NCI-H1092 (cell line): ENCODE measurements at places on chromosomes 11 and 22.

- no peak for DNase-seq
These were observed 413.9 kb downstream of the TENM4 start for GRCh38 chr11:79026803-79027445.

DNA sequence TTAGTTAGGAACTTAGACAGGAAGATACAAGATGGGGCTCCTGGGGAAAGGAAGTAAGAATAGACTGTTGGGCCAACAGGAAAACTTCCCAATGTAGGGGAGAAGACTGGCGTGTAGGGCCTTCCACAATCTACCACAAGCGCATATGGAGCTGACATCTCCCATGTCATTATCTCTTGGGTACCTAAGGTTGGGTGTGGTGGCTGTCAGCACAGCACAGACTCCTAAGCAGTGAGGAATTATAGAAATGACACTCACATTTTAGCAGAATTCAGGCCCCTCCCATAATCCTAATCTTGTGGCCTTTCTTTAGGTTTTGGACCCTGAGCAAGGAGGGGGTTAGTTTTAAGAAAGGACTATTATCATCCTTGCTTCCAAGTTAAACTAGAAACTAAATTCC is 11.6 kb downstream of the TRIM21 start:
- DNase-seq: no peak

- no peak for DNase-seq
These were observed 171.5 kb downstream of the RCN1 start for GRCh38 chr11:32262367-32262766.

- DNase-seq: no peak
These were observed 3.4 kb downstream of the IRF7 start for GRCh38 chr11:612201-612960.

- DNase-seq: no peak
These were observed 19.0 kb downstream of the RSF1 start for GRCh38 chr11:77801477-77801876.

DNA sequence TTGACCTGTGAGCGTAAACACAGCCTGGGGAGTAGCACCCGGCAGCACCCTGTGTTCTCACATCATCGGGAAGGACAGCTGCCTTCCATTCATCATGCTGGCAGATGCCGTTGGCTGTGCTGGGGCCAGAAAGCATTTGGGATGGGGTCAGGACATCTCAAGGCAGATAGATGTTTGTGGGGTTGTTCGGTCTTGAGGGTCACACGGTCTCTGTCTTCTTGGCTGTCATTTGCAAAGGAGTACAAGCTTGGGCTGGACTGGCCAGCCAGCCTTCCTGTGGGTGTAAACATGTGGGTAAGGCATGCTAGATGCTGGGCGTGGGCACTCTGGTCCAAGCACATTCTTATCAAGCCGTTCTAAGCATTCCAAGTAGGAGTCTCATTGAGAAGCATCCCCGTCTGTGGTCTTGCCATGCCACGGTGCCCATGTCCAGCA is 81.4 kb downstream of the TBC1D22A start:
- no peak for DNase-seq

DNA sequence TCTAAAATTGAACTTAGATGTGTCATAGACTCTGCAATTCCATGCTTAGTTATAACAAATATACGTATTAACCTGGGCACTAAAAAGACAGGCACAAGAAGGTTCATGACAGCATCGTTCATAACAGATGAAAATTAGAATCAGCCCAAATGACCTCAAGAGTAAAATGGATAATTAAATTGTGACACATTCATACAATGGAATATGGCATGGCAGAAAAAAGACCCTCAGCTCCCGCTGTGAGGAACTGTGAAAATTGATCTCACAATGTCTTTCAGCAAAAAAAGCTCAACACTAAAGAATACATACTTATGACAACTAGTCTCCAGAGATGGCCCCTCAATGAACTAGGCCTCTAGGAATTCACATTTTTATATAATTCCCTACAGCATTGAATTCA is 386.0 kb downstream of the GUCY1A2 start:
- DNase-seq: no peak

DNA sequence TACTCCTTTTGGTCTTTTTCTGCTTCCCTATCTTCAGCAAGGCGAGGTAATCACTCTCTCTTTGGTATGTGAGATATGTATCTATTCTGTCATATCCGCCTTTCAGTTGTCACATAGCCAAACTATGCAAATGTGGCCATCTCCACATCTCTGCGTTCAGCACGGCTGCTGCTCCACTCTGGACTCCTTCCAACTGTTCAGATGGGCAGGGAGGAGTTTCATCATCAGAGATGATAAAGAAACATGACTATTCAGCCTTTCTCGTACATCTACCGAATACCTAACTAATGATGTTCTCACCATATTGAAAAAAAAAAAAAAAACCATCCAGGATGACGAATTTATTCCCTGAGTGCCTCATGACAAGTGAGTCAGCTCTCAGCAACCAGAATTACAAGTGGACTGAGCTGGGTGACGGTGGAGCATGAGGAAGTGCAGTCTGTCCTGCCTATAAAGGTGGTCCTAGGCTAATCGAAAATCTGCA is 899.6 kb downstream of the OPCML start:
- DNase-seq: no peak

GRCh38 chr11:128196235-128196634 is 391.1 kb downstream of the ETS1 start:
- DNase-seq: no peak

GRCh38 chr11:75583718-75584658 is 21.9 kb downstream of the SERPINH1 start:
- DNase-seq: peak; percentile 57

GRCh38 chr11:60866911-60867870 is at the start of gene ZP1:
Gene ZP1, plus strand, starts transcription at chr11:60867542. Its CDS starts 20 bp downstream, at chr11:60867562.
- peak; percentile 94 for DNase-seq

DNA sequence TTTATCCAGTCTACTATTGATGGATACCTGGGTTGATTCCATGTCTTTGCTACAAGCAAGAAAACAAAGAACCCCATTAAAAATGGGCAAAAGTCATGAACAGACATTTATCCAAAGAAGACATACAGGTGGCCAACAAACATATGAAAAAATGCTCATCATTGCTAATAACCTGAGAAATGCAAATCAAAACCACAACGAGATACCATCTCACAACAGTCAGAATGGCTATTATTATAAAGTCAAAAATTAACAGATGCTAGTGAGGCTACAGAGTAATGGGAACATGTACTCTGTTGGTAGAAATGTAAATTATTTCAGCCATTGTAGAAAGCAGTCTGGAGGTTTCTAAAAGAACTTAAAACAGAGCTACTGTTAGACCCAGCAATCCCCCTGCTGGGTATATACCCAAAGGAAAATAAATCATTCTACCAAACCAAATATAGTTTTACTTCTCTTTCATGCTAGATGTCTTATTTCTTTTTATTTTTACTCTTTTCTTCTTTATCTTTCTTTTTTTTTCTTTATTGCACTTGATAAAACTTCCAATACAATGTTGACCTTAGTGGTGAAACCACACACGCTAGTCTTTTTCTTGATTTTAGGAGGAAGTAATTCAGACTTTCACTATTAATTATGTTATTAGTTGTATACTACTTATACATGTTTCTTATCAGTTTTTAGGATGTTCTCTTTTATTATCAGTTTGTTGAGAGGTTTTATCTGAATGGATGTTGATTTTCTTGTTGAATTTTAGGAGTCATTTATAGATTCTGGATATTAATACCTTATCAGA is 14.3 kb downstream of the TRIM22 start:
- DNase-seq: no peak
